ENCODE measurements at places on chromosomes 7 and 10. TPM values are rescaled to one million over a fixed set of nuclear protein-coding genes. Genes with fewer than 3 reads are reported as not detected.

Gene OPN1SW
- not detected for total RNA-seq

DNA sequence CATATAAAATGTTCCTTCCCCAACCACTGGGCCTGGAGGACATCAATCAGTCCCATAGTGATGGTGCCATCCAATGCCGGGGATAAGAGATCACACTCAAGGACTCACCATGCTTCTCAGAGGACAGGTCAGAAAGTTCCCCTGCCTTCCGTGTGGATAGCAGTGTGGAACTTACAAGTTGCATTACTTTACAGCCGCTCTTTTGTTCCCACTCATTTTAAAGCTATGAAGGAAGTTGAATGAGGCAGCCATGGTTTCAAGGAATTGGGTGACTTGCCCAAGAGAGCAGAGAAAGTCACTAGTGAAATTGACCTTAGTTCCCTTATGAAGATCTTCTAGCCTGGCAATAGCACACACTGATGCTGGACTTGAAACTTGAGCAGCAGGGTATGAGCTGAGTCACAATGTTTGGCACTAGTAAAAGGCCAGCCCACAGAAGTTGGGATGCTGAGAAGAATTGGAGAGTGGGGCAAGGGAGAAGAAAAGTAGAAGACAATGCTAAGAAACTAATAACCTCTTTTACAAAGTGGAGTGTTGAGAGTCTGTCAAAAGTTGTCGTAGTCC lies 78.7 kb downstream of the CXCL12 start:
- DNase-seq = no peak

- no peak for DNase-seq
Measured at GRCh38 chr10:78634389-78634815, 434.4 kb upstream of the ZMIZ1 start.

Gene OR2A12
- not detected for total RNA-seq

DNA sequence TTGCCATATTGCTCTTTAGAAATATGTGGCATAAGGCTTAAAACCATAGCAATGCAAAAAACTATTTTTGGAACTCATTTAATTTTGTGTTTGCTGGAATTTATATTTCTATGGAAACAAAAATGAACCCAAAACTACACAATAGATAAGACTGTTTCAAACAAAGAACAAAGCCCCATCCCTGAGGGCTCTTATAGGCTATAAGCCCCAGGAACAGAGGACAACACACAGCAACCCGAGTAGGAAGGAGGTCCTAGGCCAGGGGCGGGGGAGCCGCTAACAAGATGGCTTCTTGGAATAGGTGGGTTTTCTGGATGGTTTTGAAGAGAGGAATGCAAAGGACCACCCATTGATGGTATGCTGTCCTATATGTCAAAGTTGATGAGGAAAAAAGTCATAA lies 8.6 kb downstream of the COL28A1 start:
- no peak for DNase-seq

DNA sequence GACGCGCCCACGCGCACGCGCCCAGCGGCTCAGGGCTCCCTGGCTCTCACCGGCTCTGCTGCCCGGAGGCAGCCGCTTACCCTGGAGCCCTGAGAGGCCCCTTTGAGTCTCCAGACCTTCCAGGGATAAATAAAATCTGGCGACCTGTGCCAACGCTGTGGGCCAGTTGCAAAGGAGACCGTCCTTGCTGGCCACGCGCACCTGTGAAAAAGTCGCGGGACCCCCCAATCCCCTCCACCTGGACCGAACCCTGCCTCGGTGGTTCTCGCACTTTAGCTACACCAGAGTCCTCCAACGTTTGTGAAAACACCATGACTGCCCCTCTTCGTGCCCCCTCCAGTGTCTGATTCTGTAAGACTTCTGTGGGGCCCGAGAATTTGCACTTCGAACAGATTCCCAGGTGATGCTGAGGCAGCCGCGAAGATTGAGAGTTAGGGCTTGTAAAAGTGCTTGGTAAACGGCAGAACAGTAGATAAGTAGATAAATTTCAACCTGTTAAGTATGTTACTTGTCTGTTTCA lies 102.4 kb upstream of the SVIL start:
- no peak for DNase-seq

DNA sequence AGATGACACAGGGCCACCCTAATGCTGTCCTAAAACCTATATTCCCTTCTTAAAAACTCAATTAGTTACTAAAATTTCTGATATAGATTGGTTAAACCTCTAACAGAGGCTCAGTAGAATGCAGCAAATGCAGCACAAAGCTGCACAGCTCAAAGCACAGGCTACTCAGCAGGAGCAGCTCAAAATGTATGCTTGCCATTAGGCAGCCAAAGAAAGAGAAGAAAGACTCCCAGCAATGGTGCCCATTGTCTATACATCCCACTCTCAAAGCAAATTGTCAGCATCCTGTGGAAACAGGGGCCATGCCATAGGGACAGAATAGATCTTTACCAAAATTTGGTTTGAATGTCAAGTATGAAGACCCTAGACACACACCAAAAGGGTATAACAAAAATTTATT lies 73.5 kb downstream of the TFPI2 start:
- no peak for DNase-seq

GRCh38 chr10:34150103-34150502 lies 665.0 kb downstream of the PARD3 start:
- no peak for DNase-seq

DNA sequence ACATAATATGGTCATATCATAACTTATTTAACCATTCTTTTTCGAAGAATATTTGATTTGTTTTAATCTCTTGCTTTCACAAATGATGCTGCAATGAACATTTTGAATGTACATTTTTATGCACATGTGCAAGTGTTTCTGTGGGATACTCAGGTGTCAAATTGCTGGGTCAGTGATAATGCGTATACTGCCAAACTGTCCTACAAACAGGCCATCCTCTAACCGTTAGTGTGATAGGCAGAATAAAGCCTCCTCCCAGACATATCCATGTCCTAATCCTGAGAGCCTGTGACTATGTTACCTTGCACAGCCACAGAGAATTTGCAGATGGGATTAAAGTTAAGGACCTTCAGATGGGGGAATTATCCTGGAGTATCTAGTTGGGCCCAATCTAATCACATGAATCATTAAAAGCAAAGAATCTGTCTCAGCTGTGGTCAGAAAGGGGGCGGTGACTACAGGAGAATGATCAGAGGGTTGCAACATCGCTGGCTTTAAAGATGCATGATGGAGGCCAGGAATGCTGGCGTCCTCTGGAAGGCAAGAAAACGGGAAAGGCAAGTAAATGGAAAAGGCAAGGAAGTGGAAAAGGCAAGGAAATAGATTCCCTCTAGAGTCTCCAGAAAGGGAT lies 46.7 kb downstream of the FZD1 start:
- no peak for DNase-seq

GRCh38 chr7:116438267-116438666 lies 61.3 kb upstream of the CAV2 start:
- DNase-seq = no peak

- DNase-seq = no peak
Measured at GRCh38 chr10:11381023-11381422, 230.4 kb downstream of the USP6NL start.

- no peak for DNase-seq
Measured at GRCh38 chr7:155931396-155932085, 119.3 kb upstream of the SHH start.

- DNase-seq = no peak
Measured at GRCh38 chr10:60384708-60385398, 4.8 kb downstream of the ANK3 start.

Gene DYNC1I1
- not detected for total RNA-seq

DNA sequence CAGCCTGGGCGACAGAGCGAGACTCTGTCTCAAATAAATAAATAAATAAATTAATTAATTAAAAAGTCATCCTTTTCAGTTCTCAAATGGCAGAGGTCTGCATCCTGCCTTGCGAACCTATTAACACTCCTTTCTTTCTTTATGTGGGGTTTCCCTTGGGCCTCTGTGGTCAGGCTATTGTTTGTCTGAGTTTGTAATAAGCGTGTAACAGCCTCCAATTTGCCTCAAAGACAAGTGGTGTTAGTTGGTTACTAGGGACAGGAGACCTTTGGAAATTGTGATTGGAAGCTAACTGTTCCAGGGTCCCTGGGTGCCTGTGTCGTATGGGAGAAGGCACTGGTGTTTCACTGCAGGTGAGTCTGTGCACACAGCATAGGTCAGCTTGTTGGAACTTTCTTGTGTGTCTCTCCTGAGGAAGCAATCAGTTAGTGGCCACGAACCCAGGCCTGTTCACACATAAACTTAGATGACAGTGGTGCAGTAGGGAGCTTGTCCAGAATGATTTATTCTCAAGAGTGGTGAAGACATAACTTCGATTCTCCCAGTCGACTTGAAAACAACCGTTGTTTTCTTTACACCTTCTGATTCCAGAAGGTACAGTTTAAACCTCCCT lies 33.5 kb downstream of the TCF7L2 start:
- no peak for DNase-seq

DNA sequence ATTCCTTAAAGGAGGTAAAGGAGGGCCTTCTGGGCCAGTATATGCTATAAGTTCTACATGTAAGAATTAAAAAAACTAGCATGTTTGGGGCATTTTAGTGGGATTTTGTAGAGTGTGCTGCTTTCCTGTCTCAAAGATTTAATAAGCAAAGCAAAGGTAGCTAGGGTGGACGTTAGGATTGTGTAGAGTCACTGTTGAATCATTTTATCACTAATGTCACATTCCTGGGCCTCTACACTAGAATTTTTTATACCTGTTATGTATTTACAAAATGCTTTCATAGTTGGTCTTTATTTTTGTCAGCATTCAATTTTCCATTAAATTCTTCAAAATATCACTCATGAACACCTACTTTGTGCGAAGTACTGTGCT lies 139.4 kb upstream of the PHYHIPL start:
- DNase-seq = no peak

DNA sequence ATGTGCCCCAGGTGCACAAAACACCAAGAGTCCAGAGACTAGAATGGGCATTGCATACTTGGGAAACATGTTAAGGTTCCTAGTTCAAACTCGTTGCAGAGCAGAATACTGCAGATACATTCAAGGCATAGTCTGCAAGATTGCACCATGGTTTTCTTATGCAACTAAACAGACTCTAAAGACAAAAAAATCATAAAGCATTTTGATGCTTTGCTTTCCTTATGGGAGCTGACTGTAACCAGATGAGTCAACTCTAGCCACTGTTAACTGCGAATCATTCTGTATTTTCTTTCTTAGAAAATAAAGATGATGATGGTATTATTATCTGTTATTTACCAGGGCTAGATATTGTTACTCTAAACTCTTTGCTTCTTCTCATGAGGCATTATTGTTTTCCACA lies 19.7 kb downstream of the TRUB1 start:
- DNase-seq = no peak

Gene SLC13A1
- not detected for total RNA-seq

- DNase-seq = no peak
Measured at GRCh38 chr7:155211173-155211572, 86.5 kb upstream of the INSIG1 start.

Measured in activated naive CD8-positive, alpha-beta T cell treated with anti-CD3 and anti-CD28 coated beads, Interleukin-2, amount 10 ng/mL, durations not matched to agents 7 days and 5 days (primary cell).